ENCODE measurements at places on chromosomes 2 and 18.

DNA sequence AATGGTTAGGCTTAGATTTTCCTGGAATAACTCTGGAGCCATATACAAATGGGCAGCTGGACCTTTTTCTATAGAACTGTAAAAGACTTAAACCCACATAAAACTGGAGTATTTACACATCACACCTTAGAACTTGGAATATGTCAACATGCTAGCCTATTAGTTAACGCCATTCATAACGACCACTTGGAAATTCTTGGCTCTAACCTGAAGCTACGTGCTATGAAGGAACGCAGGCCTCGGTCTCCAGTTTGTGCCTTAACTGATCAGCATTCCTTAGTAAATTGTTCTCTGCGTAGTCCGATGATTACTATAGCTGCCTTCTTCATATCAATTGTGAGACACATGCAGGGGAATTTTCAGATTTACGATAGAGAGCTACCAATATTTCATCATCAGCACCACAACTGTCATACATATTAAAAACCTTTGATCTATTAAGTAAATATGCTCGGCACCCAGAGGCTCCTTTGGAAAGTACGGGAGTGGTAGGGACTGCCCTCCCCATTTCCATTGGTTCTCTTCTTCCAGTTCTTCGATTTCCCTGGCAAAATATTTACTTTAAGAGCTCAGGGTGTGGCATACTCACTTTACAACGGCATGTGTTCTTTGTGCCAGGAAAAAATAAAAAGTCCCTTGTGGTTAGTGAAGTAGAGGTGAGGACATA is 17.5 kb upstream of the CCL20 start:
- no peak for DNase-seq

- no peak for DNase-seq
Observed at GRCh38 chr2:190069936-190070696, 7.6 kb upstream of the MSTN start.

DNA sequence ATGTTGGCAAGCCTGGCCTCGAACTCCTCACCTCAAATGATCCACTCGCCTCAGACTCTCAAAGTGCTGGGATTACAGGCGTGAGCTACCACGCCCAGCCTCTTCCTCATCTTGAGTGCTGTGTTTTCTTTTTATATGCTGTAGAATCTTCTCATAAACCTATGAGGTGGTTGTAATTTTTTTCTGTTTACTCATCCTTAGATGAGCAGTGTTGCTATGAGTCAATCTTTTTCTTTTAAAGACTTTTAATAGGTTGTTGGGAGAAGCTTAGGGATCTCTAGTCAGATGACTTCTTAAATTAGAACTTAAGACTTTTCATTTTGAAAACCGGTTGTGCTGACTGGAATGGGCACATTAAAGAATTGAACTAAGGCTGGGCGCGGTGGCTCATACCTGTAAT is 8.7 kb upstream of the AAK1 start:
- no peak for DNase-seq

GRCh38 chr2:203484266-203485112 is 50.6 kb downstream of the RAPH1 start:
- DNase-seq = peak; percentile 19

- DNase-seq = no peak
Observed at GRCh38 chr18:75612456-75612855, 185.0 kb upstream of the SMIM21 start.

GRCh38 chr2:147500819-147501395 is 343.9 kb upstream of the ACVR2A start:
- DNase-seq = no peak

- DNase-seq = no peak
Observed at GRCh38 chr2:145752091-145752806, 1232.3 kb upstream of the ZEB2 start.

- no peak for DNase-seq
Observed at GRCh38 chr2:170812710-170813600, 3.7 kb upstream of the GAD1 start.

DNA sequence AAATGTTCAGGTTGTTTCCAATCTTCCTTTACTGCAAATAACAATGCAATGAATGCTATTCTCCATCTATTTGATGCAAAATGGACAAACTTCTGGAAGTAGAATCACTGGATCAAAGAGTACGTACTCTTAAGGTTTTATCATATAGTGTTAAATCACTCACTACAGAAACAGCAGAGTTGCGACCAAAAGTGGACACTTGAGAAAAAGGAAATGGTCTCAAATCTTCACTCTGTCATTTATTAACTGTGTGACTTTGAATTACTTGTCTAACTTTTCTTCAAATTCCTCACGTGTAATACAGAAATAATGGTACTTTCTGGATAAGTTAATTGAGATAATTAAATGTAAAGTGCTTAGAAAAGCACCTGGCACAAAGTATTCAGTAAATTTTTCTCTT is 78.1 kb downstream of the CERKL start:
- DNase-seq = no peak

DNA sequence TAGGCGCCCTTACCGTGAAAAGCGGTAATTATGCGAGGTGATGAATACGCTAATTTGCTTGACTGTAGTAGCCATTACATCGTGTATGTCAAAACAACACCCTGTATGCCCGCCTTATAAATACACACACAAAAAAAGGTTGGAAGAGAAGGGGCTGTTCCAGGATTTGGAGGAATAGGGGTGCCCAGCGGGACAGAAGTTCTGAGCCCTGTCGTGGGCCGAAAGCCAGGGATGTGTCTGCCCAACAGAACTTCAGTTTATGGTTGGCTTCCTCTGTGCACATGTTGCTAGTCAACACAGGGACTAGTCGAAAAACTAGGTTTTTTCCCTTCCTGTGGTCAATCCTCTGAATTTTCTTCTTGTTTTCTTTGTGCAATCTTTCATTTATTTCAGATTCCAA is 182.5 kb downstream of the ACKR3 start:
- no peak for DNase-seq

DNA sequence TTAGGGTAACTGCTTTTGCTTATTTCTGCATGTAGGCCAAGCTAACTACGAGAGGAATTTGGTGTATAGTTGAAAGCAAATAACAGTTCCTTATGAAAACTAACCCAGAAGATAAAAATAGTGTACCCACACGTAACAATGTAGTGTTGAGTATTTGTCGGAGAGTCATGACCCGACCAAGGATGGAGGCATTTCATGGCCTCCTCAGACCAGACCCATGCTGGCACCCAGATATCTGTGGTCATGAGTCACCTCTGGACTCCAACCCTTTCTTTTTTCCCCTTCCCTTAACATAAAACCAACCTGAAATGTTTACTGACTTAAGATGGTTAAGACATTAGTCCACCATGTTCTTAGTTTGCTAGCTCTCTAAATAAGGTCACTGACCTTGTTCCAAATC is 318.7 kb downstream of the NOL4 start:
- DNase-seq = no peak

DNA sequence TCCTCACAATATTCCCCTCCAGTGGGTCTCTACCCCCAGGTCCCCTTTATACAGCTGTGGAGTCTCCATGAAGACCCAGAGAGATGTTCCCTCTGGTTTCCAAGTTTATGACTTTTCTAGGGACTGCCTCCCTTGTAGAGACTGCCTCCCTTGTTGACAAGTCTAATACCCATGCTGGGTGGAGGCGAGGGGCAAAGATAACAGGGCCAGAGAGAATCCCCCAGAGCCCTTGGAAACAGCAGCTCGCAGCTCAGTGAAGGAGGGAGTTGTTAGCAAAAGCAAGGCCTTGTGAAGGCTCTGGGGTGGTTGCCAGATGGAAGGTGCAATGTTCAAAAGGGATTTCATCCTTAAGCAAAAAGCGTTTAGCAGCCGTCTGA is 75.0 kb upstream of the GATA6 start:
- DNase-seq = no peak

GRCh38 chr2:64698668-64699444 is 45.1 kb upstream of the SERTAD2 start:
- DNase-seq = no peak

GRCh38 chr18:28459587-28459986 is 282.7 kb upstream of the CDH2 start:
- DNase-seq = no peak

DNA sequence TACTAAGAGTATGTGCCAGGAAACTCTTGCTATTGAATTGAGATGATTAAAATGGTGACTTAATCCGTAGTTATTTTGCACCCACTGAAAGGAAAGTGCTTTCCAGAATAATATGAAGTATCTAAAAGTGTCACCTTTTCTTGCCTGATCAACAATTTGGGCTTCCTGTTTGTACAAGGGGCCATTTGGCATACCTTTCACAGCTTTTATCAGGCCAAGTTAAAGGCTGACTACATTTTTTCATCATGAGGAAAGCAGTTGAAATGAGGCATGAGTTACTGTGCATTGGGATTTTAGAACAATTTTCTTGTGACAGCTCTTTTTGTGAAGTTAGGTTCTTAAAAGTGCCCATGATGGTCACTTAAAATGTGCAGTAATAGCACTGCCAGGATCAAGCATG is 11.2 kb downstream of the TSN start:
- no peak for DNase-seq

DNA sequence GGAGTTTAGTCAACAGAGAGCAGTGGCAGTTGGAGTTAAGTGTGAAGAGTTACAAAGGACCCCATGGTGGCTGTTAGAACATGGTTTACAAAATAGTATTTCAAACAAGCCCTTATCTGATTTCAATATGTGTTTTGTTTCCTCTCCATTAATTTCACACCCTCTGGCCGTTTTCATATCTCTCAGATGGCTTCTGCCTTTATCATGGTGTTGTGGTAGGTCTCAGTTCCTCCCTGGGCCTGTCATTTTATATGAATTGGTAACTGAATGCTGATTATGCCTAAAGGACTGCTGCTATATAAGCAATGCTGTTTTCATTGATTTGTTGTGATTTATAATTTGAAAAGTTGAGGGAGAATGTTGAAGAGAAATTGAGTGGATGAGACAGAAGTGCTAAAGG is 686.7 kb downstream of the NYAP2 start:
- DNase-seq = no peak

GRCh38 chr18:48459016-48459415 is 49.8 kb upstream of the ZBTB7C start:
- no peak for DNase-seq

DNA sequence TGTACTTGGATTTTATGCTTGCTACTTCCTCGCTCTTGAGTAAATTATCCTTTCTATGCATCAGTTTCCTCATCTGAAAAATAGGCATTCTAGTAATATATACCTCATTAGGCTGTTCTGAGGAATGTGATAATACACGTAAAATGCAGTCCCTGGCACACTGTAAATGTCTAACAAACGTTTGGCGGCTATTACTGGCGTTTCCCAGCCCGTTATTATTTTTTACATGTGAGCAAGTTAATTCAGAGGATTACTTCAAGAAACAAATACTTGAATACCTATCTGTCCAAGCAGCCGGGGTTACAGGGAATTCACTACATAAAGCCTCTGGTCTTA is 586 bp upstream of the C2orf49 start:
- no peak for DNase-seq

GRCh38 chr2:6946722-6947121 is 29.5 kb downstream of the RNF144A start:
- no peak for DNase-seq

GRCh38 chr2:31384771-31385276 is 29.7 kb downstream of the XDH start:
- no peak for DNase-seq

DNA sequence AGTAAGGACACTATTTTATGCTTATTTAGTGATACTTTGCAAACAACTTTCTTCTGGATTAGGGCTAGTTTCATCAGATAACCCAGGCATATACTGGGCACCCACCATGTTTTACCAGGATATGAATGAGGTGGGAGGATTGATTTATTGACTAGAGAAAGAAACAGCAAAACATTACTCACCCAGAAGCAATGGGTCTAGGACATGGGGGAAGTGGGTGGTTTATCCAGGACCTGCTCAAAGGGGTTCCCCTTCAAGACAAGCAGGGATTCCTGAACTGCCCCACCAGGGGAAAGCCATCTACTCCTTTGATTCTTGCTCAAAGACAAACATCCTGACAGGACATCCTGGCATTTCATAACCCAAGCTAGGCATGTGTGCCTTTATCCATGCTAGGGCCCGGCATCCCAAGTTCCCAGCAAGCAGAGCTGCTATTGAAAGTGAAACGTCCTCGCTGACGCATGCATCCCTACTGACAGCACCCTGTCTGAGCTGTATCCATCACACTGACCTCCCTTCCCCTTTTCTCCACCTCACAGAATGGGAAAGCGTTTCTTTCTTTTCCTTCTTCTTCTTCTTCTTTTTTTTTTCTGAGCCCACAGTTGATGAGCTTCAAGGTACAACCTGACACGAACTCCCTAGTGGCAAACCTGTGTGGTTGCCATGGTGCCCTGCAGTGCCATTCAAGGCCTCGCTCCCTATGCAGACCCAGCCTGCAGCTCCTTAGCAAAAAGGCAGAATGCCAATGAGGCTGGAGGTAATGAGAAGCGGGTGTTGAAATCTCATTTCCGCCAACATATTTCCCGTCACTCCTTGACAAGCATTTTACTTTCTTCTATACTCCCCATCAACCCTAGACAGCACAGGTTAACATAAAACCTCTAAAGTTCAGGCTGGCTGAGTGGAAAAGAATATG is 70.5 kb downstream of the CLHC1 start:
- DNase-seq = no peak

DNA sequence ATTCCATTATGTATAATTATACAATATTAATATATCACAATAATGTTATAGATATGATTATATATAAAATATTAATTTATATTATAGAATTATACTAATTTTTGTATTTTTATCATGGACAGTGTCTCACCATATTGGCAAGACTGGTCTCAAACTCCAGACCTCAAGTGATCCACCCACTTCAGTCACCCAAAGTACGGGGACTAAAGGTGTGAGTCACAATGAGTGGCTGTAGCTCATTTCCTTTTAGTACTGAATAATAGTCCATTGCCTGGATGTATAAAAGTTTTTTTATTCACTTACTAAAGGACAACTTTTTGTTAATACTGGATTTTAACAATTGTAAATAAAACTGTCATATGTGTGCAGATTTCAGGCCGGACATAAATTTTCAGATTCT is 417.6 kb upstream of the LINC00305 start:
- no peak for DNase-seq

DNA sequence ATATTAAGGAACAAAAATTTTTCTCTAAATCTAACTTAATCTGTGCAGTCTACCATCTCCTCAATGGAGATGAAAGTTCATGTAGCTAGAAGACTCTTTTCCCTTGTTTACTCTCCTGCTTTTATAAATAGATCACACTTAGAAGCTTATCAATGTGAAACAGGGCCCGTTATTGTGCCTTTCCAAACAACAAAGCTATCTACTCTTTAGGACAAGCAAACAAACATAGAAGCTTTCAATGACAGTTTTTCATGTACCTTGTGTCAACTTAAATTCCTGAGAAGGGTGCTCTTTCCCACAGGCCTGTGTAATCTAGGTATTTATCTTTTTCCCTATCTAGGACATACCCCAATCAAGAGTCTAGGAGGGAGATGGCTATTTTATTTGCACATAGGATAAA is 247.8 kb upstream of the CWC22 start:
- DNase-seq = no peak

DNA sequence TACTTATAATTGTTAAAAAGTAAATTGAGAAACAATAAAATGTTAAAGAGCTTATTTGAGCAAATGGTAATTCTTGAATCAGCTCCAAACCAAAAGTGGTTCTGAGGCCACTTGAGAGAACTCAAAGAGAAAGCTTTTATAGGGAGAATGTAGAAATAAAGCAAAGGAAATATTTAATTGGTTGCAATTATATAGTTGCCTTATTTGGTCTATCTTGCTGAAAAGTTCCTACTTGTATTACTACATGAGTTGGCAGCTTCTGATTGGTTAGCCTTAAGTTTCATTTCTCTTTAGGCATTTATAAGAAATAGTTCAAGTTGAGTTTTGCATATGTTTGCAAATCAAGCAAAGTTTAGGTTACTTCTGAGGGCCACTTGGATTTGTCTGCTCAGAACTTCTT is 38.1 kb downstream of the SCN2A start:
- no peak for DNase-seq
